ENCODE measurements at places on chromosomes 3 and 15. TPM values are rescaled to one million over a fixed set of nuclear protein-coding genes. Genes with fewer than 3 reads are reported as not detected.

TGM5 gene
- 0.16 TPM for total RNA-seq

GOLGA6L9 gene
- total RNA-seq, result 5.2 TPM

ROBO2 gene
- 1.5 TPM for total RNA-seq

CEMIP gene
- total RNA-seq, result 3.6 TPM

LIPH gene
- 6.4 TPM for total RNA-seq

MAGEF1 gene
- total RNA-seq, result 28.8 TPM

ANKRD34C gene
- total RNA-seq, result 0.05 TPM

SLC51A gene
- total RNA-seq, result not detected

UTS2B gene
- total RNA-seq, result 0.75 TPM

TMCO5A gene
- not detected for total RNA-seq

PDIA3 gene
- total RNA-seq, result 911 TPM

SPINK8 gene
- total RNA-seq, result not detected

SCN5A gene
- 2.3 TPM for total RNA-seq

ANKRD63 gene
- total RNA-seq, result not detected

LRRC3B gene
- total RNA-seq, result 1.6 TPM

CACNA1D gene
- 0.41 TPM for total RNA-seq

LMCD1 gene
- 437 TPM for total RNA-seq

LSAMP gene
- total RNA-seq, result 16.0 TPM

LRRC31 gene
- total RNA-seq, result not detected
